ENCODE measurements at places on chromosomes 3 and 15. TPM values are rescaled to one million over a fixed set of nuclear protein-coding genes. Genes with fewer than 3 reads are reported as not detected.

- peak; percentile 43 for DNase-seq
Observed at GRCh38 chr3:156633335-156633734, 41.1 kb upstream of the TIPARP start.

DNA sequence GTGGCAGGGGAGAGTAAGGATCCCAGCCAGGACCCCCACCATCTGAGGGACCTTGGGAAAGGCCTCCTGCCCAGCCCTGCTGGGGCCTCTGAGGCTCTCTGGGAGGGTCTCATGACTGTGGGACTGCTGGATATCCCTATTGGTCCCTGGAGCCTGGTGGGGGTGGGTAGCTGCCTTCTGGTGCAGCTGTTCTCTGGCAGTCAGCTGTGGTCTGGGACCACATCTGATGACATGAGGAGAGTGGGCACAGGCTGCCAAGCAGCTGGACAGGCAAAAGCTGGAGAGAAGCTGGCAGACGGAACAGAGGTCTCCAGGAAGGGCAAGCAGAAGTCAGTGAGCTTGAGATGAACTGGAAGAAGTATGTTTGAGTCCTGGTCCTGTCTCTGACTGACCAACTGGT lies 22.4 kb downstream of the PLEKHO2 start:
- DNase-seq: no peak

- no peak for DNase-seq
Observed at GRCh38 chr3:153960458-153961074, 160.6 kb upstream of the ARHGEF26 start.

Gene ERICH6
- not detected for polyA plus RNA-seq

DNA sequence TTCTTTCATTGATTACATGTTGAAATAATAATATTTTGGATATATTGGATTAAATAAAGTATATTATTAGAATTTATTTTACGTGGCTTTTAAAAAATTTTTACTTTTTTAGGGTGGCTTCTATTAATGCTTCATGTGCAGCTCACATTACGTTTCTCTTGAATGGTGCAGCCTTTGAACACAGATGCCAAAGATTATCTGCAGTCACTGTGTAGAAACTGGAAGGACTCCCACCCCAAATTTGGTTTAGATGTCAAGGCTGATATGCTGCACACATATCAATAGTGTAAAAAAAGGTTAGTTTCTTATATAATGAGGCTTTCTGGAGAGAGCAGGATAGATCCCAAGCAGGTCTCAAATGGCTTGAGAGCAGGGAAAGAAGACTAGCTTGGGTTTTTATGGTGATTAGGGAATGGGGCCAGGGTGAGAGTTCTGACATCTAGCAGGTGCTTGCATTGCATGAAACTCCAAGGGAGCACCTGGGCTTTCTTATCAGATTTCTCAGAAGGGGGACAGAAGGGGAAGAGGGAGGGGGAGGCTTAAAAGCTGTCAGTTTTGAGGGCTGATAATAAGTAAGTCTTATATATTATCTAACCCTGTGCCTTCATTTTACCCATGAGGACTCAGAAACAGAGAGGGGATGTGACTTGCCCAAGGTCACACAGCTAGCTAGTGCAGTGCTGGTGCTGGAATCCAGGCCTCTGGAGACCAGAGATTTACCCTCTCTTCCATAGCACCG lies 89.6 kb downstream of the CHST2 start:
- no peak for DNase-seq

GRCh38 chr3:194384569-194385001 lies 14.5 kb downstream of the GP5 start:
- DNase-seq: no peak

DNA sequence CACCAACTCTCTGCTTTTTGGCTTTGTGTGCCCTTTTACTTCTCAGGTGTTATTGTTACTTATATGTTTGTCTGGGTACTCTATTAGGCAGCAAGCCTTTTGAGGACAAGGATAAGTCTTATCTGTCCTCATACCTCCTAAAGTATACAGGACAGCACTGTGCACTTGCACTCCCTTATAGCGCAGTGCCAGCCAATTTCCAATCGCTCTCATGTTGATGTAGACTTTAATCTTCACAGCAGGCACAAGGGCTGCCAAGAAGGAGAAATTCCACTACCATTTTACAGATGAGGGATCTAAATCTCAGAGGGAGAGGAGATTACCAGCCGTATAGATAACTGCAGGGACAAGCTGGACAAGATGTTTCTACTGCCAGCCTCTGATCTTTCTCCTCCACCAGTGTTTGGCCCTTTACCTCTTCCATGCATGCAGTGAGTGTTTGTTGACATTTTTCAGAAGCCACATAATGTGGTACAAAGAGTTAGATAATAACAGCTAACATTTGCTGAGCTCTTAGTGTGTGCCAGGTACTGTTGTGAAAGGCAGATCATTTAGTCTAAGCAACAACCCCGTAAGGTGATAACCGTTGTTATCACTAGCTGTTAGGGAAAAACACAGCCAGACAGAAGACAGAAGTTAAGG lies 30.1 kb downstream of the SST start:
- no peak for DNase-seq

- DNase-seq: no peak
Observed at GRCh38 chr3:133941415-133941821, 45.7 kb upstream of the RAB6B start.

DNA sequence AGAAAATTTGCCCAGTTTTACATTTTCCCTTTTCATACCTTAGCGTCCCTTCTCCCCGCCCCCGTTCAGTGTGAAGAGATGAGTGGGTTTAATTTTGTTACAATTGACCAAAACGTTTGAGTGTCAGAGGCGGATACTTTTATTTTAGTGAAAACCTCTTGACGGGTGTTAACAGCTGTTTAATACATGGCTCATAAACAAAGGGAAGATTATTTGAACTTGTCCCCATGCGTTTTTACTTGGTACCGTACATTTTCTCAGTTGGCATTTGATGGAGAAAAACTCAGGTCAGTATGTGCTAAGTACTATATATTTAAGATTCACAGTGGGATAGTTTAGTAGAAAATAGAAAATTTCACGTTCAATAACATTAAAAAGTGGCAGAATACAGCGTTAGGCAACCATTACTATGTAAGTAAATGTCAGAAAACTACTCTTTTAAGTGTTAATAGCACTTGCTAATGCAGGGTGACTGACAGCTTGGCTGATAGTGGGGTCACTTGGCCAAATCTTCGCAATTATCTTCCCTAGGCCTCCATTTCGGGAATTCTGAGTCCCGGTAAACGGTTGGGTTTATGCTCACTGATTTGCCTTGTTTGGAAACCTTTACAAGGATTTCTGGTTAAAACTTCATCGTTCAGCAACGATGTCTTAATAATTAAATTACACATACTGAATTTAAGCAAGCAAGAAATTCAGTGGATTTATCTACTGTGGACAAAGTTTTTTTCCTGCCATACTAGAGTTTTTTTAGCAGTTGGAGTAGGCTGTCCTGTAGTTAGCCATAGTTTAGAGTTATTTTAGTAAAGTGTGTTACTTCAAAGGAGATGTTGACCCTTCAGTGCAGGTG lies 4.8 kb downstream of the CHD2 start:
- DNase-seq: no peak

Gene CX3CR1
- 0.03 TPM for polyA plus RNA-seq

- peak; percentile 75 for DNase-seq
Observed at GRCh38 chr15:90035095-90035839, 34.1 kb downstream of the ZNF710 start.

- DNase-seq: no peak
Observed at GRCh38 chr3:54968546-54969172, 40.8 kb upstream of the LRTM1 start.

DNA sequence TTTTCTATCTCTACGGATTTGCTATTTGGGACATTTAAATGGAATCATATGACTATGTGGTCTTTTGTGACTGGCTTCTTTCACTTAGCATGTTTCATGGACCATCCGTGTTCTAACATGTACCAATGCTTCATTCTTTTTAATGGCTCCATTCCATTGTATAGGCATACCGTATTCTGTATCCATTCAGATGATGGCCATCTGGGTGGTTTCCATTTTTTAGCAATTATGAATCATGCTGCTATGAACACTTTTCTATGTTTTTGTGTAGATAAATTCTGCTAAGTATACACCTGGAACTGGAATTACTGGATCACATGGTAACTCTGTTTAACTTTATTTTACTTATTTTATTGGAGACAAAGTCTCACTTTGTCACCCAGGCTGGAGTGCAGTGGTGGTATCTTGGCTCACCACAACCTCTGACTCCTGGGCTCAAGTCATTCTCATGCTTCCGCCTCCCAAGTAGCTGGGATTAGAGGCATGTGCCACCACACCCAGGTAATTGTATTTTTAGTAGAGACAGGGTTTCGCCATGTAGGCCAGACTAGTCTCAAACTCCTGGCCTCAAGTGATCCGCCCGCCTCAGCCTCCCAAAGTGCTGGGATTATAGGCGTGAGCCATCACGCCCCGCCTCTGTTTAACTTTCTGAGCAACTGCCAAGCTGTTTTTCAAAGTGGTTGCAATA lies 13.4 kb downstream of the UBP1 start:
- DNase-seq: no peak

Gene NDN
- 11.0 TPM for polyA plus RNA-seq

GRCh38 chr3:98602078-98602678 lies 8.8 kb upstream of the CPOX start:
- DNase-seq: no peak

- DNase-seq: no peak
Observed at GRCh38 chr3:6806991-6807390, 53.9 kb upstream of the GRM7 start.

GRCh38 chr15:49467746-49468480 lies 44.9 kb downstream of the FGF7 start:
- no peak for DNase-seq

GRCh38 chr15:80950291-80951078 lies 39.1 kb downstream of the MESD start:
- no peak for DNase-seq

GRCh38 chr15:53110999-53111398 lies 320.9 kb upstream of the ONECUT1 start:
- no peak for DNase-seq

Gene FBXL2
- 0.42 TPM for polyA plus RNA-seq

- DNase-seq: no peak
Observed at GRCh38 chr15:67551207-67551743, 8.8 kb downstream of the MAP2K5 start.

Gene EPHB3
- polyA plus RNA-seq: 0.08 TPM

- DNase-seq: no peak
Observed at GRCh38 chr3:42339321-42339720, 71.1 kb downstream of the LYZL4 start.

GRCh38 chr3:123410149-123410515 lies 38.8 kb downstream of the ADCY5 start:
- DNase-seq: no peak

- peak; percentile 70 for DNase-seq
Observed at GRCh38 chr15:62165104-62165792, at the start of gene C2CD4B. Gene C2CD4B, minus strand, starts transcription at chr15:62165285. Its CDS starts 301 bp downstream, at chr15:62164984.

- no peak for DNase-seq
Observed at GRCh38 chr3:45558431-45558830, 36.1 kb upstream of the LIMD1 start.

Gene GMNC
- polyA plus RNA-seq: 0.30 TPM

Gene COX17
- polyA plus RNA-seq: 330 TPM

Gene RASL12
- polyA plus RNA-seq: 2.6 TPM

GRCh38 chr3:52429779-52430415 lies 15.0 kb downstream of the SEMA3G start:
- DNase-seq: no peak

- DNase-seq: no peak
Observed at GRCh38 chr3:19073341-19074105, 74.8 kb upstream of the KCNH8 start.

DNA sequence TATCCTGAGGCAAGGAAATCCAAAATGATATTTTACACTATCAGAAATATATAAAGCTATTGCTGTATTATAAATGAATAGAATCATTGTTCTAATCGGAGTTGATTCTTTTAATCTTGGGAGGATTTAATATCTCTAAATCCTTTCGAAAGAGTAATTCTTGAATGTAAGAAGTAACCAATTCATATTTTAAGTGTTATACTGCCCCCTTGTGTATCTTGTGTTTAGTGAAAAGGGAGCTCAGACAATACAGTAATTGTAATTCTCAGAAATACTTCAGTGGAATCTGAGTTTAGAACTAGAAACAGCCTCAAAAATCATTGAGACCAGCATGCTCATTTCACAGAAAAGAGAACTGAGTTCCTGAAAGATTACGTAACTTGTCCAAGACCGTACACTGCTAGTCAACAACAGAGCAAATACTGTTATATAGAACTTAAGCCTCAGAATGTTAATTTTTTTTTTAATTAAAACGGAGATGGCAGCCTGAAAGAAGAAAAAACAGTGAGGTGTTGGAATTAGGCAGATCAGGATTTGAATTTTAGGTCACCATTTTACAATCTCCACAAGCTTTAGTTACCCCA lies 42.9 kb downstream of the PLCH1 start:
- DNase-seq: no peak

GRCh38 chr3:9742560-9742959 lies 7.2 kb upstream of the OGG1 start:
- DNase-seq: no peak

DNA sequence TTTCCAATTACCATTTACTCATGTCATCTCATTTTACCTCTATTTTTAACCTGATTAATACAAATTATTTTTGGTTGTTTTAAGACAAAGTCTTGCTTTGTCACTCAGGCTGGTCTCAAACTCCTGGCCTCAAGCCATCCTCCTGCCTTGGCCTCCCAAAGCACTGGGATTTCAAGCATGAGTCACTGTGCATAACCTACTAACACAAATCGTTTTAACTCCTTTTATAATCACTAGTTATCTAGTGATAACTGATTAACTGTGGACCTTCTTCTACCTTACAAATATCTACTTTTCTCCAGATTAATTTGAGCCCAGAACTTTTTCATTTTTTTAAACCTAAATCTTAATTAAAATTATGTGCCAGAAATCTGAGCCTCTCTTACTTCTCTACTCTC lies 4.6 kb downstream of the ATP13A3 start:
- no peak for DNase-seq

Gene WNT5A
- polyA plus RNA-seq: 0.43 TPM

All from psoas muscle (tissue), 8 donors.